ENCODE measurements at places on chromosomes 7 and 10.

DNA sequence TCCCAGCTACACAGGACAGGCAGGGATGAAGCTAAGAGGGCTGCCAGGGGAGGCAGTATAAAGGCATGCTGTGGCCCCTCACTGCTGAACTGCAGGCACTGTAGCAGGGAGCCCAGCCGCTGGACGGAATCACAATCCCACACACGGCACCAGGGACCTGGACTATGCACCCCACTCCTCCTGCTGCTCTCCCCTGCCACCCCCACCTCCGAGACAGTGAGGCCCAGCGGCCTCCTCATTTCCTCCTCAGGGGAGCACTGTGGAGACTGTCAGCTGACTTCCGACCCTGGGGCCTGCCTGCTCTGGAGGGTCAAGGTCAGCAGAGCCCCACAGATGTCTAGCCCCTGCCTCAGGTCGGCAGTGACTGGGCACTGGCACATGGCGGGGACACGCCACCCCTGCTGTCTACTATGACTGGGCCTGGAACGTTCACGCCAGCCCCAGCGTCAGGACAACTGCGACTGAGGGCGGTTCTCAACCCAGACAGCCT lies 92.7 kb downstream of the FAM53B start:
- DNase-seq: no peak

- DNase-seq: no peak
Measured at GRCh38 chr7:136588216-136588615, 280.2 kb upstream of the CHRM2 start.

GRCh38 chr7:75922966-75923603 lies 8.1 kb downstream of the POR start:
- DNase-seq: no peak

DNA sequence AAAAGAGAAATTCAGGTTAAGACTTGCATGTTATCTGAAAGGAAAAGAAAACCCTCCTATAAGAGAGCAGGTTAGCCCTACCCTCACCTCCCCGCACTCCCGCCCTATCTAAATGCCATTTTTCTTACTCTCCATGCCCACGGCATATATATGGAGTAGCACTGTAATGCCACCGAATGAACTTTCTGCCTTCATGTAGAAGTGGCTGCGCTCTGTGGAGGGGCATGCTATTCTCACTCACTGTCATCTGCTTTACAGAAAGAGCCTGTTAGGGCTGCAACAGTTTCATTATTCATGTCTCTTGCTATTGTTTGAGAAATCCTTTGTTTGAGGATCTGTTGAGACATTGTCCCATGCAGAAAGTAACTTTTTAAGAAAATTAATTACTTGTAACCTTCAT lies 1190.6 kb downstream of the SORCS1 start:
- DNase-seq: no peak

- no peak for DNase-seq
Measured at GRCh38 chr7:155219947-155220769, 77.5 kb upstream of the INSIG1 start.

DNA sequence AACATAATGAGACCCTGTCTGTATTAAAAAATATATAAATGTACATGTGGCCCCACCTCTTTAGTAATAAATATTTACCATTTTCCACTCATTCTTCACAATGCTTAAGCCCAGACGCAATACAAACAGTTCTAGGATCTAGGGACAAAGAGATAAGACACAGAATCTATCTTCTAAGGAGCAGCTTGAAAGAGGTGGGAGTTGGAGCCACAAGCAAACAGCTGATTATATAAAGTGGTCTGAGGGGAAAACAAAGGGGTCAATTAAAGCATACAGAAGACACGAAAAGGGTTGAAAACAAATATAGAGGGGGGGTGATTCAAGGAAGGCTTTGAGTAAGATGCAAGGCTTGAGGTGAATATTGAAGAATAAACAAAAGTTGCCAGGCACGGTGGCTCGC lies 43.1 kb downstream of the UBE2H start:
- DNase-seq: no peak

- no peak for DNase-seq
Measured at GRCh38 chr10:100792574-100792973, 47.2 kb downstream of the PAX2 start.

DNA sequence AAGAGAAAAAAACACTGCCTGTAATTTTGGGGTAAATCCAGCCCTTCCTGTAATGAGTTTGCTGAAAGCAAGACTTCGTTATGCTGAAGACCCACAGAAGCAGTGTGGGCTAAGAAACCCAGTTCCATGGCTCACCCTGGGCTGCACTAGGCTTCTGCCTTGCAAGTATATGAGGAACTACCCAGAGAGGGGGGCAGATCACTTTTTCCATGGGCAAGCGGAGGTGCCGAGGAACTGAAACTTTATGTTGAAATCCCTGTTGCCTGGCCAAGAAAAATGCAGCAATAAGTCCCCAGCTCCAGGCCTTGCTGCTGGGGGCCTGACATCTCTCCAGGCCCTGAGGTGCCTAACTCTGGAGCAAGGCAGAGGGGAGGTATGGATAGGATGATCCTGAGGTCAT lies 8.5 kb downstream of the RASSF4 start:
- no peak for DNase-seq

DNA sequence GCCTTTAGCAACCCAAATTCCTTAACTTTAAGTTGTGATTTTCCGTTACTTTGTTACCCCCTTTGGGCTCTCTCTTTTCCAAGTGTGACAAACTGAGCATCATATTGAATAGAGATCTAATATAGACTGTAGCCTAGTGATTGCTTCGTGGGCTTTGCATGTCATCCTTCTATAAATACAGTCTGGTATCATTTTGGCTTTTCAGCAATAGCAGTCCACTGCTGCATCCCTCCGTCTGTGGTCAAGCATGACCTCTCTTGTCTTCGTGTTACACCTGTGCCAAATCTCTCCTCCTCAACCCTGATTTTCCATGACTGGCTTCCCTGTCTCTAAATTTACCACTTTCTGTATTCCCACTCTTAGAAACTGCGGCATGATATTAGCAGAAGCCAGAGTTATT lies 53.8 kb upstream of the AGK start:
- DNase-seq: no peak
